Activated CD4-positive, CD25-positive, alpha-beta regulatory T cell (primary cell): ENCODE measurements at places on chromosomes 6 and 20.

GRCh38 chr6:122734529-122735395 lies 44.8 kb upstream of the FABP7 start:
- DNase-seq, result no peak

DNA sequence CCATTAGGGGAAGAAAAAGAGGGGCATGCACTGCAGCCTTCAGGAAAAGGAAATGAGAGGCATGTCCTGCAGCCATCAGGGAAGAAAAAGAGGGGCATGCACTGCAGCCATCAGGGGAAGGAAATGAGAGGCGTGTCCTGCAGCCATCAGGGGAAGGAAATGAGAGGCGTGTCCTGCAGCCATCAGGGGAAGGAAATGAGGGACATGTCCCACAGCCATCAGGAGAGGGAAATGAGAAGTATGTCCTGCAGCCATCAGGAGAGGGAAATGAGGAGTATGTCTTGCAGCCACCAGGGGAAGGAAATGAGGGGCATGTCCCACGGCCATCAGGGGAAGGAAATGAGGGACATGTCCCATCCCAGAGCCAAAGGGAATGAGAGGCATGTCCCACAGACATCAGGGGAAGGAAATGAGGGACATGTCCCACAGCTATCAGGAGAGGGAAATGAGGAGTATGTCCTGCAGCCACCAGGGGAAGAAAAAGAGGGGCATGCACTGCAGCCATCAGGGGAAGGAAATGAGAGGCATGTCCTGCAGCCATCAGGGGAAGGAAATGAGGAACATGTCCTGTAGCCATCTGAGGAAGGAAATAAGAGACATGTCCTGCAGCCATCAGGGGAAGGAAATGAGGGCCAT lies 52.0 kb downstream of the PSMB1 start:
- DNase-seq, result no peak

GRCh38 chr6:75150685-75151412 lies 55.0 kb downstream of the COL12A1 start:
- DNase-seq, result no peak

- DNase-seq, result no peak
Observed at GRCh38 chr20:38227420-38228360, 32.8 kb downstream of the KIAA1755 start.

GRCh38 chr6:64988148-64988547 lies 718.9 kb downstream of the EYS start:
- no peak for DNase-seq

DNA sequence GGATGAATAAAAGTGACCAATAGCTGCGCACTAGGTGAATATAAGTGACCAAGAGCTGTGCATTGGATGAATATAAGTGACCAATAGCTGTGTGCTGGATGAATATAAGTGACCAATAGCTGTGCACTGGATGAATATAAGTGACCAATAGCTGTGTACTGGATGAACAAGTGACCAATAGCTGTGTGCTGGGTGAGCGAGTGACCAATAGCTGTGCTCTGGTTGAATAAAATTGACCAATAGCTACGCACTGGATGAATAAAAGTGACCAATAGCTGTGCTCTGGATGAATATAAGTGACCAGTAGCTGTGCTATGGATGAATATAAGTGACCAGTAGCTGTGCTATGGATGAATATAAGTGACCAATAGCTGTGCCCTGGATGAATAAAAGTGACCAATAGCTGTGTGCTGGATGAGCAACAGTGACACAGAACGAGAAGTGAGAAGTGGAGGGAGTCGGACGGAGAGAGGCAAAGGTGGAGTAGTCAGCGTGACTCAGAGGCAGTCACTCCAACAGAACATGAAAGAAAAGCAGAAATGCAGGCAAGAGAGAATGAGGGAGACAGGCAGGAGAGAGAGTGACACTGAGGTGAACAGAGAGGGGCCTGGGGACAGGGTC lies 38.5 kb downstream of the RBM38 start:
- no peak for DNase-seq

DNA sequence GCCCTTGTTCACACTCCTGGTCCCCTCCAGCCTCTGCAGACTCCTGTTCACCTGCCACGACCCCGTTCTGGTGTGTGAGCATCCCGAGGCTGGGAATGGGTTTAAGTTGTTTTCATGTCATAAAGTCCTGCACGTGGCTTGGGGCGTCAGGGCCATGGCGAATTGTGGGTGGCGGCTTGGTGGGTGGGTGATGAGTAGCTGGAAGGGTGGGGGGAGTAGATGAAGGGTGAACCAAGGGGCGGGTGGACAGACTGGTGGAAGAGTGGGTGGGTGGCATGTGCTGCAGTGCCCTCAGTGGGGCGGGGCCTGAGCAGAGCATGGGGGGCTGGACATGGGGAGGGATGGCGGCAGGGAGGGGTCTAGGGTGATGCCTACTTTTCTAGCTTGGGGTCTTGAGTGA lies 54.3 kb downstream of the DLGAP4 start:
- DNase-seq, result no peak

GRCh38 chr6:12039540-12040459 lies 27.7 kb downstream of the HIVEP1 start:
- DNase-seq, result no peak

DNA sequence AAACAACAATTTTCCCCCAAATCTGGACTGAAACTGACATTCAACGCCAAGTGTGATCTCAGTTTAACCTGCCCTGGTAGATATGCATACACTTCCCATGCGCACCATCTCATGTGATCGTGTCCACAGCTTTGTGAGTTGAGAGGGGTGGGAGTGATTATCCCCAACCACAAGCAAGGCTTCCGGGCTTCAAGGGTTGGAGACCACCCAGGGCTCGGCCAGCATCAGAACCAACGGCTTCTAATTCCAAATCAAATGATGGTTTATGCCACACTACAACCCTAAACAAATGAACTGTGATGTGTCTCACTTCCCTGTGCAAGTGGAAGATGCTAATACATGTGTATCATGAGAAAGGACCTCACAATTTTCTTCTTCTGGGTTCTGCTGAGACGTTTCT lies 515 bp upstream of the TGM3 start:
- DNase-seq, result no peak

DNA sequence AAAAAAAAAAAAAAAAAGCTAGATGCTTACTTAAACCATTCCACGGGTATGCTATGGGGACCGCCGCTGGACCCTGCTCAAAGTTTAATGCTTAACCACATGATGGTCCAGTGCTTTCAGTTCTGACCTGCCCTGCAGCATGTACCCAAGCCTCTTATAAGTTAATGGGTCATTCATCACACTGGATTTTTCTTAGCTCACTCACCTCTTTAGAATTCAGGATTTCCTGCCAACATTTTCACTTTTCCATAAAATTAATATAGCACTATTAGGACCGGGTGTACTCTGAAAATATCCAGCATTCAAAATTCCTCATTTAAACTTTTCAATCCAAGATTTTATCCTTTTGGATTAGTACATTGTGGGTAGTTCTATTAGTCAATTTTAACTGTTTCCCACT lies 140.8 kb downstream of the ALDH8A1 start:
- DNase-seq, result no peak

- no peak for DNase-seq
Observed at GRCh38 chr6:155939253-155939652, 483.6 kb upstream of the NOX3 start.

DNA sequence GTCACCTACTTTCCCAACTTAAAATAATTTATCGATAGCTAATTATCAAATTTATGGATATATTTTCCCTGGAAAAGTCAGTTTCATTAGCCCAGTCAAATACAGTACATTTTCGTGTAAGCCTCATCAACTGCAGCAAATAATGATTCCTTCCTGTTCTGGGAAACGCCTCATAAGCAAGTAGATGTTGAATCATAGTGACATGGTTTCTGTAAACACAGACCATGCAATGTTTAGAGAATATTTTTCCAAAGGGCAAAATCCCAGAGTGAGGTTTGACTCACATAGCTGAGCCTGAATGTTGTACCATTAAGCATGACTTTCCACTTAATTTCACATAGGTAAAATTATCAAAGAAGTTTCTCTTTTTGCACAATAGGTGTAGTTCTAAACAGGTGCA lies 16.7 kb upstream of the VNN1 start:
- no peak for DNase-seq

GRCh38 chr6:11367638-11368199 lies 135.3 kb upstream of the NEDD9 start:
- no peak for DNase-seq

- no peak for DNase-seq
Observed at GRCh38 chr6:149064001-149064659, 253.4 kb upstream of the TAB2 start.

DNA sequence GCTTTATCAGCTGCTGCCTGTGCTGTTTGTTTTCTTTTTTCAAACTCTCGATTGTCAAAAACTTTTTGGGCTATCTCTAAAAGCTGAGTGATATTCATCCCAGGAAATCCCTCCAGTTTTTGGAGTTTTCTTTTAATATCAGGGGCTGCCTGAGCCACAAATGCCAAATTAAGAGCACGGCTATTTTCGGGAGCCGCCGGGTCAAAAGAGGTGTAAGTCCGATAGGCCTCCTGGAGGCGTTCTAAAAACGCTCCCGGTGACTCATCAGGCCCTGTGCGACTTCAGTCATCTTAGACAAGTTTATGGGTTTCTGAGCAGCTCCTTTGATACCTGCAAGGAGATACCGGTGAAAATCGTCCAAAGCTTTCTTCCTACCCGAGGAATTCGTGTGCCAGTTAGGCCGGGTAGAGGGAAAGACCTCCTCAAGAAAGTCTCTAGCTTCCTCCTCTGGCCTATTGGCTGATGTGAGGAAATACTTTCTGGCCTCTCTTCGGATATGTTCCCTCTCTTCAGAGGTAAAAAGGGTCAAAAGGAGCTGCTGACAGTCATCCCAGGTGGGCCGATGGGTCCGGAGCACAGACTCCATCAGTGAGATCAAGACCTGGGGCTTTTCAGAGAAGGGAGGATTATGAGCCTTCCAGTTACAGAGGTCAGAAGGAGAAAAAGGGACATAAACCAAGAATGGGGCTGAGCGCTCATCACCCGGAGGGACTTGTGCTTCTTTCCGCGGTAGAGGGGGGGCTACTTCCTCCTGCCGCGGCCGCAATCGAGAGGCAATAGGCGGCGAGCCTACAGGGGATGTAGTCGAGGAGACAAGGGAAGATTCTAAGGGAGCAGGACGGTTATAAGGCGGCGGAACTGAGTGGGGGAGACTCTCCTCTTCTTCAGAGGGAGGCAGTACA lies 151.1 kb downstream of the TRIM27 start:
- DNase-seq, result no peak

DNA sequence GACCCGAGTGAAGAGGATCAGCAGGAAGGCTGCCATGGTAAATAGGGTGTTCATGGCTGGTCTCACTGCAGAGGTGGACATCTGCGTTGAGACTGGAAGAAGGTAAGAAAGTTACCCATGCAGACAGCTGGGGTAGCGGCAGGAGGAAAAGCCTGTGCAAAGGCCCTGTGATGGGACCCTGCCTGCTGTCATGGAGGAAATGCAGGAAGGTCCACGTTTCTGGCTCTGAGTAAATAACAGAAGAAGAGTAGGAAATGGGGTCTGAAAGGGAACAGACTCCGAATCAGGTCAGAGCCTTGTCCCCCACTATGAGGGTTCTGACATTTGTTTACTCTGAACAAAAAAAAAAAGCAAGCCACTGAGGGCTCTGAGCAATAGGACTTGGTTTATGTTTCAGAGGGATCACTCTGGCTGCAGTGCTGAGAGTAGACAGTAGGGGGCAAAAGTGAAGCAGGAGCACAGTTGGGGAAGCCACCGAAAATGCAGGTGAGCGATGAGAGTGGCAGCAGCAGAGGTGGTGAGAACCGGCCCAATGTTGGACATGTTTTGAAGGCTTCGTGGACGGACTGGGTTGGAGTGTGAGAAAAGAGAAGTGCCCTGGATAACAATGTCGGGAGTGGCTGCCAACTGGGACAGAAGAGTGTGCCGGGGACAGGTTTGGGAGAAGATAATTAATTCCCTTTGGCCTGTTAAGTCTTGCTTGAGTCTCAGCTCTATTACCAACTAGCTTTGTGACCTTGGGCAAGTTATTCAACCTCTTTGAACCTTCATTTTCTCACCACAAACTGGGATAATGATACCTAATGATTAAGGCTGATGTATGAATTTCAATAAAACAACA lies 57.9 kb upstream of the MAP7 start:
- peak; percentile 52 for DNase-seq

GRCh38 chr20:14888134-14888533 lies 550.7 kb upstream of the FLRT3 start:
- DNase-seq, result no peak

GRCh38 chr6:139364302-139364981 lies 10.0 kb downstream of the CITED2 start:
- DNase-seq, result no peak

DNA sequence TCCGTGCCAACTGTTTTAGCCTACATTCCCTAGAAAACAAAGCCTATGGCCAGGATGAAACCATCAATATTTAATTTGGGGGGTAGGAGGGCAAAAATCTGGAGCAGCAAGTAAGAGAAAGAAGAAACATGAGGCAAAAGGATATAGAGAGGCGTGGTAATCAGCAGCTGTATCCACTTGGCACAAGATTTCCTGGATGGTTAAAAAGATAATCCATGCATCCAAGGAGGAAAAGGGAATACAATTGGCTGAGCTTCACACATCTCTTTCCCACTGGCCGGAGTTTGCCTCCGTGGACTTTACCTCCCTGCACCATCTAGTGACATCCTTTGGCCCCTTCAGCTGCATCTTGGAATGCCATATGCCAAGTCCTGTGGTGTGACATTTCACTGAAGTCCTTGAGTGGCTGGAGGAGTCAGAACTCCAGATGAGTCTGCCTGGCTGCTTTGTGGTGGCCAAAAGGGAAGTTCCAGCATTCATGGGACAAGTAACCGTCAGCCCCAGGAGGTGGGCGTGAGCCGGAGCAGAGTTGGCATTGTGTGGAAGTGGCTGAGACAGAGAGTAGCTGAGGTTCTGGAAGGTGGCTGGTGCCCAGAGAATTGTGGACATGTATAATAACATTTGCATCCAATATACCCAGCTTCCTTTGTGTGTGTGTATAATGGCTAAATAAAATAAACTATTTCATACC lies 13.7 kb upstream of the TMX4 start:
- DNase-seq, result no peak

GRCh38 chr6:3273707-3274521 lies 15.2 kb downstream of the PSMG4 start:
- DNase-seq, result no peak

GRCh38 chr20:16846006-16846405 lies 97.8 kb downstream of the OTOR start:
- no peak for DNase-seq

DNA sequence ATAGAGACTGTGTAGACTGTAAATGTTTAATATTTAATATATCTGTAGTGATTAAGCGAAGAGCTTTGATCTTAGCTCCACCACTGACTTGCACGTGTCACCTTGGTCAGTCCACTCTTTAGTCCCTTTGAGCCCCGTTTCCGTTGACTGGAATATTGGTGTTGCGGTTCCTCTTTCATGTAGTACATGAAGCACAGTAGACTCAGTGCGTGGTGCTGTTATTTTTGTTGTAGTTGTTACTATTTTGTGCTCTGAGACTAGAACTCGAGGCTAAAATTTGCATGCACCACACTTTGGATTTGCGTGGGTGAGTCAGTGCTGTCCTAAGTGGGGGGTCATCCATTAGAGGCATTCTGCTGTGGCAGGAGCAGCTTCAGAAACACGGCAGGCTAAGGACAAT lies 291.4 kb downstream of the QKI start:
- no peak for DNase-seq

GRCh38 chr20:9475456-9475855 lies 38.9 kb upstream of the LAMP5 start:
- DNase-seq, result no peak

- no peak for DNase-seq
Observed at GRCh38 chr6:163970846-163971564, 556.5 kb downstream of the QKI start.
